ENCODE measurements at places on chromosomes 1 and 21. TPM values are rescaled to one million over a fixed set of nuclear protein-coding genes. Genes with fewer than 3 reads are reported as not detected.

GRCh38 chr1:26006710-26007109 lies 8.8 kb upstream of the PAFAH2 start:
- H3K4me1 ChIP-seq, result peaks cover 5% of the 10 kb centered on the region
- peaks cover 4% of the 10 kb centered on the region for H3K27me3 ChIP-seq
- no peak overlapping the region for H3K4me3 ChIP-seq
- H3K27ac ChIP-seq, result no peak overlapping the region

- no peaks in the 10 kb centered on the region for H3K4me1 ChIP-seq
- no peak for DNase-seq
- H3K27ac ChIP-seq, result no peak overlapping the region
- H3K36me3 ChIP-seq, result no peaks in the 10 kb centered on the region
- no peak overlapping the region for H3K4me3 ChIP-seq
- peaks cover 4% of the 10 kb centered on the region for H3K27me3 ChIP-seq
Measured at GRCh38 chr1:117810553-117810952, 118.9 kb downstream of the GDAP2 start.

FALEC gene
- total RNA-seq, result 1.9 TPM

KLHDC7A gene
- total RNA-seq, result not detected

ANGEL2 gene
- total RNA-seq, result 98.5 TPM

DNA sequence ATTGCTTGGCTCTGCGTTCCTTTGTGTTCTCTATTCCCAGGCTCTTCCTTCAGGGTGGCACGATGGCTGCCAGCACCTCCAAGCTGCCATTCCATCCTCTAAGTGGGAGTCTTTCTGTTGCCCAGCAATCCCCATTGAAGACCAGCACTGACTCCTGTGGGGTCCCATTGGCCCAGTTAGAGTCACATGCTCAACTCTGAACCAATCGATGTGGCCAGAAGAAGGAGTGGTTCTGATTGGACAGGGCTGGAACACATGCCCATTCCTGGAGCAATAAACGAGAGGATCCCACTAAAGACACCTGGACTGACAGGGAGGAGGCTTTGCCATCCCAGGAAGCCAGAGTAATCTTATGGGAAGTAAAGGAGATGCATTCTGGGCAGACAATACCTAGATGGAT lies 97.2 kb upstream of the IGSF21 start:
- H3K4me3 ChIP-seq, result no peak overlapping the region
- no peak overlapping the region for H3K27ac ChIP-seq
- DNase-seq, result no peak

SPEN gene
- total RNA-seq, result 85.6 TPM

DNA sequence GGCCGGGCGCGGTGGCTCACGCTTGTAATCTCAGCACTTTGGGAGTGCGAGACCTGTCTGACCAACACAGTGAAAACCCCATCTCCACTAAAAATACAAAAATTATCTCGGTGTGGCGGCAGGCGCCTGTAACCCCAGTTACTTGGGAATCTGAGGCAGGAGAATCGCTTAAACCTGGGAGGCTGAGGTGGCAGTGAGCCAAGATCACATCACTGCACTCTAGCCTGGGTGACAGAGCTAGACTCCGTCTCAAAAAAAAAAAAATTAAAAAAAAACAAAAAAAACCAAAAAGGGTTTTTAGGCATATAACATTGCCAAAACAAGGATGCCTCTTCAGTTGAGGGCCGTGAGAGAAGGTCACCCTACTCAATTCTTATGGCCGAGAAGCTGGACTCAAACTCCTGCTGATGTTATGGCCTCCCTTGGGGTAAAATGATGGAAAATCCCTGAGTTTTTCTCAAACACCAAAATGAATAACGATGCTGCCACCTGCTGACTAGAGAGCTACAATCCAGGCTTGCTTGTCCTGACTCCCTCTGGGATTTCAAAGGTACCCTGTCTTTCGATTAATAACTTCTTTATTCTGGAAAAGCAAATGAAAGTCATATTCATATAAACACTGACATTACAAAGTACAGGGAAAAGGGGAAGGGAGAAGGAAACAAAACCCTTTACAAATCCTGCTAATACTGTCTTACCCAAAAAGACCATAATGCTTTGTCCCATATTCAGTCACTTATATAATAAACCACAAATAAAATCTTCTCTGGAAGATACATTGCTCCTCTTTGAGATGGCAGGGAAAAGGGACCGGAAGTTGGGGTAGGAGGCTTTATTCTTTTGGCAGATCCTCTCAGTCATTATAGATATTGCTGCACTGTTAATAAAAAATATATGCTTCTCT lies 10.7 kb downstream of the RAB42 start:
- no peaks in the 10 kb centered on the region for H3K4me1 ChIP-seq
- no peaks in the 10 kb centered on the region for H3K27me3 ChIP-seq
- H3K4me3 ChIP-seq, result no peak overlapping the region
- no peak for DNase-seq
- H3K36me3 ChIP-seq, result no peaks in the 10 kb centered on the region

DNA sequence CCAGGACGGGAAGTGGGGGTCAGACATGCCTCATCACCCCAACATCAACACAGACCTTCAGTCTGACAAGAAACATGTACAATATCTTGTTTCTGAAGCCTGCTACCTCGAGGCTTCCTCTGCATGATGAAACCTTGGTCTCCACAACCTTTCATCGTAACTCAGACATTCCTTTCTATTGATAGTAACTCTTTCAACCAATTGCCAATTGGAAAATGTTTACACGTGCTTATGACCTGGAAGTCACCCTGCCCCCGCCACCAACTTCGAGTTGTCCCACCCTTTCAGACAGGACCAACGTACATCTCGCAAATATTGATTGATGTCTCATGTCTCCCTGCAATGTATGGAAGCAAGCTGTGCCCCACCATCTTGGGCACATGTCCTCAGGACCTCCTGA lies 159.5 kb downstream of the ETS2 start:
- H3K27me3 ChIP-seq, result no peaks in the 10 kb centered on the region
- peaks cover 3% of the 10 kb centered on the region for H3K36me3 ChIP-seq
- H3K4me3 ChIP-seq, result no peak overlapping the region
- DNase-seq, result no peak
- H3K4me1 ChIP-seq, result no peaks in the 10 kb centered on the region

DNA sequence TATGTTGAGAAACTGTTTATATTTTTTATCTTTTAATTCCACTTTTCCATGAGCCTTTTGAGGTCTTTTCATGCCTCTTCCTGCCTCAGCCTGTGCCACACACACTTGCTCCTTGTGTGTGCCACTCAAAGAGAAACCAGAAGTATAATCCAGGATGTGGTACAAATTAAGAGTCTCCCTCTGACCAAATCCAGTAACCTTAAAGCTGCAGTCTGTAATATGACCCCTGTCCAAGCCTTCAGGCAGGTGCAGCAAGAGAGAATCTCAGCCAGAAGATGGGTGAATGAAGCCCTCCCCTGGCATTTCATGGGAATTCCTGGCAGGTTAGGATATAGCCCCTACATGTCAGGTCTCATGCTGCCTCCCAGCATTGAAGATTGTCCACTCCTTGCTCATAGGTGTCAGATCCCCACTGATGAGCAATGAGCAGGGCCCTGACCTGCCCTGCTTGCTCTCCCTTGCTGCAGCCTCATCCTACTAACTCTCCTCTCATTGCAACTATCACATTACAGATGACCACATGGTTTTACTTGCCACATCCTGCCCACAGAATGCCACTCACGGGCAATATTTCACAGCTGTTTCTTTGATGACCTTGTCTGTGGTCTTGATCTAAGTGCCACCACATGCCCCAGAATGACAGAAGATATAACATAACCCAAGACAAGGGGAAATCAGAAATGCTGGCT lies 169.3 kb downstream of the SEC16B start:
- no peak overlapping the region for H3K27ac ChIP-seq
- no peaks in the 10 kb centered on the region for H3K36me3 ChIP-seq
- no peaks in the 10 kb centered on the region for H3K27me3 ChIP-seq
- DNase-seq, result no peak

GRCh38 chr1:27593678-27594563 lies 10.0 kb downstream of the AHDC1 start:
- no peak for DNase-seq
- H3K4me1 ChIP-seq, result no peaks in the 10 kb centered on the region
- H3K27me3 ChIP-seq, result no peaks in the 10 kb centered on the region
- no peak overlapping the region for H3K4me3 ChIP-seq

- H3K4me1 ChIP-seq, result no peaks in the 10 kb centered on the region
- no peak overlapping the region for H3K4me3 ChIP-seq
- H3K36me3 ChIP-seq, result no peaks in the 10 kb centered on the region
- H3K27me3 ChIP-seq, result peaks cover 3% of the 10 kb centered on the region
Measured at GRCh38 chr1:217079584-217079983, 356.4 kb upstream of the ESRRG start.

APOBEC4 gene
- total RNA-seq, result not detected

SYTL1 gene
- 125 TPM for total RNA-seq

- H3K4me3 ChIP-seq, result peak overlapping the region; percentile 95
- H3K27me3 ChIP-seq, result no peaks in the 10 kb centered on the region
- DNase-seq, result no peak
- H3K27ac ChIP-seq, result peak overlapping the region; percentile 99
- H3K4me1 ChIP-seq, result peaks cover 41% of the 10 kb centered on the region
Measured at GRCh38 chr1:108691128-108691941, 775 bp upstream of the PRPF38B start.

OR10Z1 gene
- not detected for total RNA-seq

S100A5 gene
- not detected for total RNA-seq

- no peaks in the 10 kb centered on the region for H3K27me3 ChIP-seq
- peak overlapping the region; percentile 88 for H3K4me3 ChIP-seq
- H3K4me1 ChIP-seq, result peaks cover 67% of the 10 kb centered on the region
- DNase-seq, result no peak
- H3K27ac ChIP-seq, result peak overlapping the region; percentile 99
Measured at GRCh38 chr1:35556484-35557117, 602 bp downstream of the KIAA0319L start.

PGLYRP3 gene
- not detected for total RNA-seq

- no peak for DNase-seq
- H3K27ac ChIP-seq, result peak overlapping the region; percentile 77
- H3K36me3 ChIP-seq, result no peaks in the 10 kb centered on the region
- peaks cover 7% of the 10 kb centered on the region for H3K4me1 ChIP-seq
- no peaks in the 10 kb centered on the region for H3K27me3 ChIP-seq
Measured at GRCh38 chr1:92504291-92505014, 17.7 kb upstream of the GFI1 start.

IGSF21 gene
- total RNA-seq, result not detected

Measured in naive thymus-derived CD8-positive, alpha-beta T cell (primary cell).